ENCODE measurements at places on chromosomes 12 and 14. TPM values are rescaled to one million over a fixed set of nuclear protein-coding genes. Genes with fewer than 3 reads are reported as not detected.

GRCh38 chr12:115377230-115377629, 693.3 kb upstream of the TBX3 start:
- H3K4me3 ChIP-seq = no peak overlapping the region
- no peaks in the 10 kb centered on the region for H3K27me3 ChIP-seq
- no peak overlapping the region for H3K27ac ChIP-seq
- no peaks in the 10 kb centered on the region for H3K36me3 ChIP-seq

Gene RILPL2
- 5.4 TPM for total RNA-seq

Gene SRRM4
- total RNA-seq = not detected

- no peak overlapping the region for H3K4me3 ChIP-seq
- H3K4me1 ChIP-seq = no peaks in the 10 kb centered on the region
- H3K27ac ChIP-seq = no peak overlapping the region
- no peaks in the 10 kb centered on the region for H3K36me3 ChIP-seq
- no peaks in the 10 kb centered on the region for H3K27me3 ChIP-seq
Measured at GRCh38 chr12:20546267-20546666, 148.9 kb upstream of the SLCO1C1 start.

DNA sequence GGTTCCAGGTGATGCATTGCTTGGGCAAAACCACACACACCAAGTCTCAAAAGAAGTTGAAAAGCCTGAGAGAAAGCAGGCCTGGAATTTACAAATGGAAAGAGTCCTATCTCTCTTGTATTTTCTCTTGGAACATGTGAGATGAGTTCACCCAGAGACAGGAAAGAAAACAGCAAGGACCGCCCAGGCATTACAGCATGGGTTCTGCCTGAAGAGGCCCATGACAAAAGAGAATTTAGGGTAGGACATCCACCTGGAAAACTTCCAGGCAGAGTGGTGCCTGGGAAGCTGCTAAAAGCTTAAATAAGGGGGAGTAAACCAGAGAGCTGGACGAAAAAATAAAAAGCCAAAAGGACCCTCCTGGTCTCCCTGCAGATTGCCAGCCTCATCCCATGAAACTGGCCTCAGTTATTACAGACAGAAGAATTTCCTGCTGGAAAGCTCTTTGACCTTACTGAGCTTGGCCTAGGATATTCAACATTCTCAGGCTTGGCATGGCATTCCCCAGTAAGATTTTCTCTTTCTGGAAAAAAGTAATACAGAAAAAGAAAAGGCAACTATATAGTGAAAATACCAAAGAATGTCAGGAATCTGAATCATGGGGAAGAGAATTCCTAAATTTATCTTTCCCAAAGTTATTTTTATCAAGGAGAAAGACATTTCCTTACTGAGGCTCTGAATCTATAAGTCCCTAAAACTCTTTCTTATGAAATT, 121.3 kb upstream of the NUDT4 start:
- no peaks in the 10 kb centered on the region for H3K27me3 ChIP-seq
- DNase-seq = no peak
- no peaks in the 10 kb centered on the region for H3K4me1 ChIP-seq
- no peak overlapping the region for H3K4me3 ChIP-seq
- no peaks in the 10 kb centered on the region for H3K36me3 ChIP-seq
- H3K27ac ChIP-seq = no peak overlapping the region

DNA sequence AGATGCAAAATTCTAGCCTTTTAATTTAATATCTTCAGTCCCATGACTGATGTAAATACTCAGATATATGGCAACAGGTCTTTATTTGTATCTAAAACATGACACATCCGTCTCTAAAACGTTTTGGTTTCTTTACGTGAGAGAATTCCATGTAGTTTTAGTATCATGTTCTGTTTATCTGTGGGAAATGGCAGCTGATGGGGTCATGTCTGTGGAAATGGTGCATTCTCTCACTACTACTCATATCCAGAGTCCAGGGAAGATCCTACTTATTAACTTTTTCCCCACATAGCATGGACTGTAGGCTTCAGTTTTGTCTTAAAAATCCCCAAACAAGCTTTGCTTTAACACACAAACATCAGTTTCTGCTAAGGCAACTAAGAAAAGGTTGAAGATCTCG, 53.8 kb downstream of the SPTLC2 start:
- no peak overlapping the region for H3K27ac ChIP-seq
- H3K27me3 ChIP-seq = no peaks in the 10 kb centered on the region
- H3K36me3 ChIP-seq = no peaks in the 10 kb centered on the region
- no peaks in the 10 kb centered on the region for H3K4me1 ChIP-seq
- H3K4me3 ChIP-seq = no peak overlapping the region

- no peaks in the 10 kb centered on the region for H3K27me3 ChIP-seq
- H3K27ac ChIP-seq = peak overlapping the region; percentile 91
- no peaks in the 10 kb centered on the region for H3K36me3 ChIP-seq
- H3K4me3 ChIP-seq = no peak overlapping the region
Measured at GRCh38 chr12:52215587-52216031, 17.4 kb upstream of the KRT7 start.

All from Panc1 (cell line).